ENCODE measurements at places on chromosomes 2 and 18.

- no peak for DNase-seq
These were observed 157.7 kb downstream of the CCDC178 start for GRCh38 chr18:33282709-33283333.

DNA sequence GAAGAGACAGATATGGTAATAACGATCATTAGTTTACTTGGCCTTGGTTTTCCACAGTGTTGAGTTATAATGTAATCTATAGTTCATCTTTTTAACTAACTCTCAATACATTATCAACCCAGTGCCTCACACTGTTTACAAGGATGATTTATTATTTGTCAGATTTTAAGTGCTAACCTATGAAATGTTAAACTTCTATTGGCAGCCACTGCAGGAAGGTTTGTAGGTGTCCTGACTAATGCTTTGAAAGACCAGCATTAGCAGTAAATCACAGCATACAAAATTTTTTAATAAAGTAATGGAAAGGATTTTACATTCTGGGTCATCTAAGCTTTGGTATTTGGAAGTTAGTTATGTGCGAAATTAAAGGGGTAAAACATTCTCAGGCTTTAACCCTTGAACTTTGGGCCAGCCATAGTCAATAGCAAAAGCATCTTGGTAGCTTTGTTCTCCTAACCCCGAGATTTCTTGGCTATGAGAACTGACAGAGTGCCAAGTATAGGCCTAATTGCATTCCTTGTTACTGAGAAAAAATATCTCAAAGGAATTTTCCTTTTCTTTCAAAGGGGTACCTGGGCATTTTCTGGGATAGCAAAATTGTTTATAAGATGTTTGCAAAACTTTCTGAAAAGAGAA, 30.6 kb downstream of the SPATS2L start:
- no peak for DNase-seq

DNA sequence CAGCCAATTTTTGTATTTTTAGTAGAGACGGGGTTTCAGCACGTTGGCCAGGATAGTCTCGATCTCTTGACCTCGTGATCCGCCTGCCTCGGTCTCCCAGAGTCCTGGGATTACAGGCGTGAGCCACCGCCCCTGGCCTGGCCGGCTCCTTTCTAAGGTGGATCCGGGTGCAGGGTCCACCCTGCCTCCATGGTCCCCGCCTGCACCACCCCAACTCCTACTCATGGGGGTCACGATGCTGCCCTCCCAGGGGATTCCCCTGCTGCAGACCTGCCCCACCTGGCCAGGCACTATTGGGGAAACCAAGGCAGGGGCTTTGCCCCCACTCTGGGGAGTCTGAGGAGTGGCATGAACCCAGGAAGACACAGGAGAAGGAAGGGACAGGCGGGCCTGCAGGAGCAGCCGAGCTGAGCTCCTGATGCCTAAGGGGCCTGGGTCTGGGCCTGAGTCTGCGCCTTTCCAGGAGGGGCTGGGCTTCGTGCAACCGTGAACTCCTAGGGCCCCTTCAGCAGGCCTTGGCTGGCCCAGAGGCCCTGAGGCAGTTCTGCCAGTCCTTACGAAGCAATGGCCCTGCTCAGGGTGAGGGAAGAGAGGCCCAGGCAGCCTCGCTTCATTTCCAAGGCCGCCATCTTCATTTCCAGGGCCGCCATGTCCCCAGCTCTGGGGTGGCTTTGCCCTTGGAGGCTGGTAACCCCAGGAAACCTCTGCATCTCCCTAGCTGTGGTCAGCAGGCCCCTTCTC, 67.2 kb upstream of the SMAD7 start:
- no peak for DNase-seq

GRCh38 chr18:73879328-73879727, 268.3 kb downstream of the FBXO15 start:
- DNase-seq, result no peak

GRCh38 chr18:45201029-45201428, 414.2 kb upstream of the SLC14A2 start:
- no peak for DNase-seq

- peak; percentile 74 for DNase-seq
These were observed 33.3 kb downstream of the ANXA4 start for GRCh38 chr2:69774984-69775982.

DNA sequence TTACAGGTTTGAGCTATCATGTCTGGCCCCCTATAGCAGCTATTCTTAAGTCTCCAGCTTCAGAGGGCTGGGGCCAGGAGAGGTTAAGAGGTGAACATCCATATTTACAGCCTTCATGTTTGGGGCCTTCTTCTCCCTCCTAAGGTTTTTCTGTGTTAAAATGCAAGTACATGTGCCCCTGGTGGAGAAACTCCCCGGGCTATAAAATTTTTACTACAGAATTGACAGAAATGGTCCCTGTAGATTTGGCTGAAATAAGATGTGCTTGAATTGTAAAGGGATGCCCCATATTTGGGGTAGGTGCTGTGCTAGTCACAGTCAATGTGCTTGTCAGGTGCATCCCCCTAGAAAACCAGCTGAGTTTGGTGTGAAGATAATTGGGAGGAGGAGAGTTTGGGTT, 263.3 kb upstream of the CXCR4 start:
- DNase-seq, result no peak

DNA sequence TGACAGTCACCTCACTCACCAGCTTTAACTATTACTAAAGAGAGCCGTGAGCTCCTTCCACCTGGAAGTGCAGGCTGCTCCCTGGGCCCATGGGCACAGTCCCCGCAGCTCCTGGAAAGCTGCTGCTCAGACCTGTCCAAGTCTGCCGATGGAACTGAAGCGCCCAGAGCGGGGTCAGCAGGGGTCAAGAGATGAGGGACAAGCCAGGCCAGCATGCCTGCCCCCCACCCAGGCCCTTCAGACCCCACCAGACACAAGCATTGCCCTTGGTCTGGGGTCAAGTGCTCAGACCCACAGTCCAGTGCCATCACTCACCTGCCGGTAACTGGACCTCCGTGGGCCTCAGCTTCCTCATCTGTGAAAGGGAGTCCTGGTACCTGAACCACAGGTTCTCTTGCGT, 59.9 kb downstream of the BIN1 start:
- DNase-seq, result no peak

GRCh38 chr2:218857371-218858137, 2.1 kb upstream of the WNT6 start:
- DNase-seq, result no peak

DNA sequence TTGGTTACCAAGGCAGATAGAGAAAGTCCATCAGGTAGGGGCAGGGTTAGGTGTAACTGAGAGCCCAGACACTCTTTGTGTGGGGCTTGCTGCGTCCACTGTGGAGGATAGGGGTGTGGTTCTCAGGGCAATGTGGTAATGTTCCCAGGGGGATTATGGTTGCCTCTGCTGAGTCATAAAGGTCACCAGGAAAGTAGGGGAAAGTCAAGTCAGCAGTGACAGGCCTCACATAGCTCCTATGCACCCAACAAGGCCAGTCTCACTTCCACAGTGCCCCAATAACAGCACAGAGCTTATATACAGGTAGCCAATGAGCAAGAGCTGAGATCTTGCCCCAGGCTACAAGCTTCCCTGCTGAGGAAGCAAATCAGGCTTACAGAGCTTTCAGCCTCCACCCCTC, 1438.0 kb upstream of the ZEB2 start:
- no peak for DNase-seq

- peak; percentile 49 for DNase-seq
These were observed 811.3 kb downstream of the CPS1 start for GRCh38 chr2:211367711-211368110.

DNA sequence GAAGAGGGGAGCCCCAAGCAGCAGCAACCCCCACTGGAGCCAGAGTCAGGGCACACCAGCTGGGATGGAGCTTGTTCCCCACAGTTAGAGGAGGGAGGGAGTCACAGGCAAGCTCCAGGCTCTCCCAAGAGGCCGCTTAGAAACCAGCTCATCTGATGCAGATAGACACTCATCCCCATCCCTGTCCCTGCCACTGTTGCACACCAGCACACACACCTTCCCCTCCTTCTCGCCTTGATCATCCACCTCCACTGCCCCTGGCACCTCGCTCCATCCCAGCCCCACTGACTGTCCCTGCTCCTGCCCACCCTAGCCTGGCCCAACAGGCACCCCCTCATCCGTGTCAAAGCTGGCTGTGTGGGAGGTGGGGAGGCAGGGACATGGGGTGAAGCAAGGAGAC, 1.5 kb upstream of the RUFY4 start:
- DNase-seq, result no peak

GRCh38 chr18:50886929-50887328, 8.0 kb downstream of the ME2 start:
- DNase-seq, result peak; percentile 58

DNA sequence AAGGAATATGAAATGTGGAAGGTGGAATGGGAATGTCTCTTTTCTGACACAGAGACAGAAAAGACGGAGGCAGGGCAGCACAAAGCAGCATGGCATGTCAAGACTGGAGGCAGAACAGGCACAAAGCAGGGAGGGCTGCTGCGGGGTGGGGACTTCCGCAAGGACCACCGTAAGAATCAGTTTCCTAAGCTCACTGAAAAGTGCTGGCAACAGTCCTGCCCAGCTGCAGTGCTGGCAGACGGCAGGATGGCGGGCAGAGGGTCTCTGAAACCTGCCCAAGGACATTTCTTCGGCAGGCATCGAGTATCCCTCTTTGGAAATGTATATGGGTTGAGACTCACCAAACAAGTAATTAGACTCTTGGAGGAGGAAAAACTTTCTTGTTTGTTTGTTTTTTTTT, 54.9 kb downstream of the FAM178B start:
- DNase-seq, result no peak

DNA sequence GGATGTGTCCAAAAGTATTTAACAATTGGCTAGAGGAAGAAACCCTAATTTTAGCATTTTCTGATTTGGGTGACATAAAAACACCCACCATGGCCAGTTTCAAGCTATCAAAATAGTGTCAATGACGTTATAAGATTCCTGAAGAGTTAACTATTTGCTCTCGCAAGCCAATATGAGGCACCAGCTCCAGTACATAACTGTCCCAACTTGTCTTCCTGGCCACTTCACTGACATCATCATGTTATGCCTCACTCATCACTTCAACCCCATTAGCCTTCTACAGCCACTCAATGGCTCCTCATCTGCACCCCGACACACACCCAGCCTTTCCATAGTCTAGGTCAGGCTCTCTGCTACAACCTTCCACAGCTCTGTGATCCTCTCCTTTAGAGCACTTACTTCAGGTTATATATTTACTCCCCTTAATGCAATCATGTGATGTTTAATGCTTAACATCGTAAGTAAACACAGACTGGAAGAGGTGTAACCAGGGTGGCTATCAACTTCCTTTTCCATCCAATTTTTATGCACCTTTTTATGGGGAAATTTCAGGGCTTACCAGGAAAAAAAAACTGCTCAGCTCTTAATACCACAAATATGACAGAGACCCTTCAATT, 158.7 kb downstream of the VWC2L start:
- DNase-seq, result no peak

DNA sequence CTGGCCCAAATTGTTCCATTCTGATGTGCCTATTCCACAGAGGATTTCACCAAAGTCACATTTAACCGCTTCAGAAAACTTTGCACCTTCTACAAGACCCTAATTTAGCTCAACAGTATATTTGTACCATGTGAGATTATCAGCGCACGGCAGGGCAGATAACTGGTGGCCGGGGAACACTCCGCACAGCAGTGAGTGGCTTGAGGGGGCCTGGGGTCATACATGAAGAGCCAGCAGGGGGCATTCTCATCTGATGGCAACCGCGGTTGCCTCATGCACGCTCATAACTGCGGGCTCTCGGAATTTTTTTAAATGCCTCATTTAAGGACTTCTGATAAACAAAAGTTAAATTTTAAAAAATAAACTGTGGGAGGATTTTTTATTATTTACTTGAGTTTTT, 84.1 kb downstream of the BIN1 start:
- DNase-seq, result no peak

- no peak for DNase-seq
These were observed 116.5 kb downstream of the NCK2 start for GRCh38 chr2:105861200-105861599.

- DNase-seq, result no peak
These were observed 368.7 kb downstream of the SLC4A3 start for GRCh38 chr2:219995991-219996765.

GRCh38 chr2:8623958-8624591, 57.8 kb upstream of the ID2 start:
- no peak for DNase-seq

DNA sequence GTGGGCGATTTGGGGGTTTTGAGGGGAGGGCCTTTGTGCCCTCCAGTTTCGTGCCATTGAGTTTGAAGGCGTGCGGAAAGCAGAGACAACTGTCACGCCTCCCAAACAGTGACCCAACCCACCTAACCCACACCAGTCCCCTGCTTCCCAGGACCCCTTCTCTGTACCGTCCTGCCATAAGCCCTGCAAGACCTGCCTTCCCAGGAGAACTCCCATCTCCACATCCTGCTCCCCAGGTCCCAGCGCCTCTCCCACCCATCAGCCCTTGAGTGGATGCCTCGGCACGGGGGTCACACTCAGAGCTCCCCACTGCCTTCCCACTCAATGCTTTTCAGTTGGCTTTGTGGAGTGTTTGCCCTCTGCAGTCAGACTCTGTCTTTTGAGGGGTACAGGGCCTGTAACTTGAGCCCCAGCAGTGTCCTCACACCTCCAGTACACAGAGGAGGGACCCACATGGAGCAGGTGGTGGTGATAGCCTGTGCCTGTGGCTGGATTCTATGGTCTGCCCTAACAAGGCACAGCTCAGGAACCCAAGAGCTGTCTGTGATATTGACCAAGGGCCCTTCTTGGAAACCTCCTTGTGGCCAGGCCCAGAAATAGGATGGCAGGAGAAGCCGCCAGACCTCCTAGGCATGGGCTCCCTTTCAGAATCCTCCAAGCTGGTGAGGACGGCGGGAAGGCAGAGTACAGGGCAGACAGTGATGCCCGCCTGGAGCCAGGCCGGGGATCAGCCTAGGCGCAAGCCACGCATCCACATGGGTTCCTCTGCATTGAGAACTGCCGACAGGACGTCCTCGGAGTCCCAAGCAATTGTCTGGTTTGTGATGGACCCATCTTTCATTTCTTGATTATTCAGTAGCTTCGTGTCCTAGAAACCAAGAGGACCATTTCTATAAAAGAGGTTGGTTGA, 44.4 kb upstream of the SMAD7 start:
- DNase-seq, result no peak

DNA sequence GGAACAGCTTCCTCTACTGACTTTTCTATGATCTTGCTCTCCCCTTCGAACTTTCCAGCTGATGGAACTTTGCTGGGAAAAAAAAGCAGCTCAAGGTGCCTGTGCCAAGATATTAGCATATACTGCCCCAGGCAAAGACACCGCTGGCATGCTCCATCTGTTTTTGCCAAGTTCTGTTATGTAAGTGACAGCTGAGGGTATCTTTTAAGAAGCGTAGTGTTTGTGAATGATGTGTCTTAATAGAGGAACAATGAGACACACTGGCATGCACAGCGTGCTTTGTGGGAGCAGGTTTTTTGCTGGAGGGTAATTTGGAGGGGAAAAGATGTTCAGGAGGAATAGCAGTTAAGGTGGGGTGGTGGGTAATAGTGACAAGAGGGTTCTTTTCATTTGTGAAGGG, 47.8 kb downstream of the SLC4A3 start:
- DNase-seq, result no peak

DNA sequence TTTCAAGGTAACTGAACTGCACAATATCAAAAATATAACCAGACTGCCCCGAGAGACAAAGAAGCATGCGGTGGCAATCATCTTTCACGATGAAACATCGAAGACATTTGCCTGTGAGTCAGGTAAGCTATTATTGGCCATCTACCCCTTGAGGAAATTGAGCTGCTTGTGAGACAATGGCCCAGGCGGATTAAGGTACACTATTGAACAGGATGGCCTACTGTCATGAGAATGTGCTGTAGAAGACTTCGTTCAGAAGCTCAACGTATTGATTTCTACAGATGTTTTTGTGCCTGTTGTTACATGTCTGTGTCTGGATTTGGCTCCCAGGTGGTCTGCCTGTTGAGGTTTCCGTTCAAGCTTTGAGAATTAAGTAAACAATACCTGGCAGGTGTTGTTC, 198.7 kb downstream of the DOK6 start:
- no peak for DNase-seq

All from activated CD4-positive, alpha-beta T cell treated with anti-CD3 and anti-CD28 coated beads, Interleukin-10, Interleukin-2, amounts not matched to agents 100 ng/mL and 50 ng/mL, durations not matched to agents 16 hours and 8 hours (primary cell).